ENCODE measurements at places on chromosomes 1 and 21.

DNA sequence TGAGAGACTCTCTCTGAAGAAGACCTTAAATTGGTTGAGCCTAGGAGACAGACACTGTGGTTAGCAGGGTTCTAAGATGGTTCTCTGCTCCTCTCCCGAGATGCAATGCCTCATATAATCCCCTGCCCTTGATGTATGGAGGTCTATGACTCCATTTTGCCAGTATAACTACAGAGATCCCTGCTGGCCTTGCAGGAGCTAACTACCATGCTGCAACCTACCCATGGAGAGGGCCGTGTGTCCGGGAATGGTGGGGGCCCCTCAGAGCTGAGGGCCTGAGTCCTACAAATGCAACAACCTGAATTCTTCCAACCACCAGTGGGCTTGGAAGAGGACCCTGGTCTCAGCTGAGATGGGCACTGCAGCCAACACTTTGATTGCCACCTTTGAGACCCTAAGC is 388.0 kb downstream of the SETD4 start:
- no peak for DNase-seq

- peak; percentile 33 for DNase-seq
Observed at GRCh38 chr1:192516776-192517297, 58.7 kb upstream of the RGS1 start.

DNA sequence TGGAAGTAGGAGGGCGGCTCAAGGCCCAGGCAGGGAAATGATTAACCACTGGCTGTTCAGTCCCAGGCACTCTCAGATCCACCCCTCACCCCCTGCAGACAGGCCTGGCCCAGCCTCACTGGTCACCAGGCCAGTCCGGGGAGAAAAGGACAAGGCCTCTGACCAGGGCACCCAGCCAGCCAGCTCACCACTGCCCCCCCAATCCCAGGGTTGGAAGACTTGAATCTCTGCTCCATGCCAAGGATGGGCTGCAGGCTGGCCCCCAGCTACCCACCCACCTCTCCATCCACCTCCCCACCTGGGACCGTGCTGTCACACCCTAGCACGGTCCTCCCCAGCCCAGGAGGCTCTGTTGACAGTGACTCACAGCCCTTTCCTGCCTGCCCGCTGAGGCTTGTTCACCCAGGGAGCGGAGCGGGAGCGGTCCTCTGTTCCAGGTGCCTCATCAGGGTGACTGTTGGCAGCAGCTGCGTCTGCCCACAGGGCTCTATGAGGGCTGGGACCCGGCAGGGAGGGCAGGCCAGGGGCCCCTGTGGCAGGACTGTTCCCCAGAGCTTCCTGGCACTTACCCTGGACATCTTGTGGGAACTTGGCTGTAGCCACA is 2.2 kb downstream of the LAD1 start:
- no peak for DNase-seq

DNA sequence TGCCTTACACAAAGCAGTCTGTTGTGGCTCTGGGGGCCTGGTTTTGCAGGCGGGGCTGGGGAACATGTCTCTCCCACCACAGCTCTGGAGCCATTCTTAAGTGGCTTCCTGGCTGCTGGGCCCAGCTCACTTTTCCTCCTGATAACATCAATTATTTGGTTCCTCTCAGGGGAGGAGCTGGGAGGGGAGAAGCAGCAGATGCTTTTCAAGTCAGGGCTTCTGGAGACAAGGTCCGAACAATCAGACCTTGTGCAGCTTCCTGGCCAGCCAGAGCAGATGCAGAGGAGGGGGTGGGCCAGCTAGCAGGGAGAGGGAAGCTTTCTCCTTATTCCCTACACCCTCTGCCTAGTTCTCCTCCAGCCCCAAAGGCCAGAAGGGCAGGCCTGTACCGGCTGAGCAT is 3.7 kb upstream of the PAQR6 start:
- no peak for DNase-seq

GRCh38 chr1:201898992-201899391 is 10.3 kb downstream of the SHISA4 start:
- no peak for DNase-seq

DNA sequence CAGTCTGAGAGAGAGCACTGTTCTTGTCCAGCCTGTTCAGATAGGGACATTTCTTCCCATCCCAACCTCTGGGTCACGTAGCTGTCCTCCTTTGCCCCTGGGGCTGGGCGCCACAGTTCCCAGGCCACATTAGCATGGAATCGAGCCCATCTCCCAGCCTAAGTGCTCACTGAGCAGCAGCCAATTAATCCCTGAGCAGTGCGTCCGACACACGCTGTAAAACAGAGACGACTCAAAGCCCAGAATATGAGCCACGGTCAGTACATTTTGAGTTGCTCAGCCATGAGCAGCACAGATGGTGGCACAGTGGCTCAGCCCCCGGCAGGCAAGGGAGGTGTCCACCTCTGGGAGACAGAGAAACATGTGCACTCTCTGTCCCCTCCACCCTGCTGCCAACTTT is 267.4 kb downstream of the NPHP4 start:
- no peak for DNase-seq

- peak; percentile 22 for DNase-seq
Observed at GRCh38 chr1:175208773-175209492, 16.4 kb upstream of the KIAA0040 start.

DNA sequence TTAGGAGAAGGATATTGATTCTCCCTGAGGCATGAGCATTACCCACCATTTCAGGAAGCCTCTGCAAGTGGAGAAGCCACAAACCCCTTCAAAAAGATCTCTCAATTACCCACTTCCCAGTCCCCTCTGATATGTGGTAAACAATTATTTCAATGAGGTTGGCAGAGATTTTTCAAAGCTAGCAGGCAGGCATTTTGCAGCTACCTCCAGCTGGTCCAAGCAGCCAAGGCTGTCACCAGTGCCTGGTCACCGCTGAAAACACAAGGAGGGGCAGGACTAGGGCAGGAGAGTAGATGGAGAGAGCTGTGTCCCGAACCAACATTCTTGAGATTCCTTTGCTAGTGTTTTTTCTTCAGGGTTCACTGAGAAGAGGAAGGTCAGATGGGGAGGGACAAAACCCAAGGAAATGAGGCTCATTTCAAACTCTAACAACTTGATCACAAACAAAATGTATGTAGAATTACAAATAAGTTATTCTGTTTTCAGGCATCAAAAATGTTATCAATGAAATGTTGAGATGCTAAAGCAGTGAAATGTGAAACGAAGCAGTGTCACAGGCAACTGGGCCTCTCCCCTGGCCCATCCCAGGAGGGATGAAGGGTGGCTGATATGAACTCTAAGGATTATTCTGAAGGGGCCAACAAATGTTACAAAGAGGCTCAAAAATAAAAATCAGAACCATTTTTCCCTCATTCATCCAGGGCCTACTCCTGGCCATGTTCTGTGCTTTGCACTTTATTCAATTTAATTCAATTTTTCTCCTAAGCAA is 22.3 kb downstream of the APP start:
- DNase-seq, result no peak

DNA sequence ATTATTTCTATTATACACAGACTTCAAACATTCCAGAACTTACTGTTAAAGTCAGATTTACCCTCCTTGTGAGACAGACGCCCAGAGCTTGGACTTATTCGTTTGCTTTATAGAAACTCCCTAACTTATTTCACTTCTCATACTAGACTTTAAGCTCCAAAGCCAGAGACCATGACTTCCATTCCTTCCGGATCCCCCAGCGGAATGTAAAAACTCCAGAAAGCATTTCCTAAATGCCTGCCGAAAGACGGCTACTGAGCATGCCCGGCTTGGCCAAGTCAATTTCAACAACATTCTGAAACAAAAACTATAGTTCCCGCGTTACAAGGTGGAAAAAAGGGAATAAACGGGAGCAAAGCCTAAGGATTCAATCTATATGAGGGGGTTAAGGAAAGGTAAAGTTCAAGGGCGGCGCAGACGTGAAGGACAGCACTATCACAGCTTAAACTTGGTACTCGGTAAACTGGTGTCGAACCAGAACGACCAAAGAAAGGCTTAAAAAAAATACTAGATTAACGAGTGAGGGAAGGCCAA is 1.1 kb downstream of the USP48 start:
- no peak for DNase-seq

- DNase-seq, result no peak
Observed at GRCh38 chr1:96520579-96520947, 201.0 kb upstream of the PTBP2 start.

GRCh38 chr1:51268634-51269033 is 32.6 kb downstream of the RNF11 start:
- DNase-seq, result no peak

- DNase-seq, result no peak
Observed at GRCh38 chr1:31704271-31705079, 658 bp upstream of the COL16A1 start.

DNA sequence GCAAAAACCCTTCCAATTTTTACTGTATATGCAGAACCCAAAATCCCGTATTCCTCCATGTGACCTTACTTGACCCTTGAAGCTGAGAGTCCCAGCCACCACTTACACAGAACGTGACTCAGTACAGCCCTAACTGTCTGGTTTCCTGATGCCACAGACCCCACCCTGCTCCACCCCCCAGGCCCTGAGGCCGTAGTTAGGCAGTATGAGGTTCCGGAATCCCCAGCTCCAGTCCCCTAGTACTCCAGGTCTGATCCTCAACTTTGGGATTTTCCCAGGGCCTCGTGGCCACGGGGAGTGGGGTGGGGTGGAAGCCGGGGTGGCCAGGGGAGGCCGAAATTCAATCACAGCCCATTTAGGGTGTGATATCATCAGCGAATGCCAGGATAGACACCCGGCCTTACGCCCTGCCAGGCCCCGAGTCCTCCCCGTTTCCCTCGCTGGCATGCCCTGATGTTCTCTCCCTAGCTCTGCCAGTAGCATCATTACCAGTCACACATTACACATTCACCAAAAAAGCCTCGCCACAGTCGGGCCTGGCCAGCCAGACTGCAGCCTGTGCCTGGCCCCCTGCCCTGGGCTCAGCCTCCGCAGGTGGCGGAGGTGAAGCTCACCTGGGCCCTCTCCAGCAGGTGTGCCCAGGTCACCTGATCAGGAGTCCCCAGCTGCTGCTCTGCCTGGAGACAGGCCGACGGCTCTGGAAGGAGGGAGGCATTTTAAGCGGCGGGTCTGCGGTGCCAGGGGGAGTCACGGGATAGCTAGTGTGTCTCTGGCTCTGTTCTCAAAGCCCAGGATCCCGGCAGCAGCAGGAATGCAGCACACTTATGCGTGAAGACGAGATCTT is 70.8 kb downstream of the SCCPDH start:
- no peak for DNase-seq

DNA sequence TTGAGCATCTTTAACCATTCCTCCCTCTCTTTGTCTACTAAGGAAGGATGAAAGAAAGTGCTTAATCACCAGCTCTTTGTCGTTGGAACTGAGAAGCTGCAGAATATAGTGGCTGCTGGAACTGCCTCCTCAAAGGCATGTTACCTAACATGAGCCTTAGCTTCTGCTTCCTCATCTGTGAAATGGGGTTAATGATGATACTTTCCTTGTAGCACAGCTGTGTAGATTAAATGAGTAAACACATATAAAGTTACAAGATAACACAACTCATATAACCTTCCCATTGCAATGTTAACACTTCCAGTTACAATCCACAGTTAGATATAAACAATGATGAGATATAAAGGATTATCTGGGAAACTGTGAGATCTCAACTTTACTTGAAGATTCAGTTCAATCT is 48.4 kb upstream of the ZNF326 start:
- no peak for DNase-seq

GRCh38 chr1:57164584-57164983 is 198.8 kb upstream of the C8B start:
- no peak for DNase-seq

DNA sequence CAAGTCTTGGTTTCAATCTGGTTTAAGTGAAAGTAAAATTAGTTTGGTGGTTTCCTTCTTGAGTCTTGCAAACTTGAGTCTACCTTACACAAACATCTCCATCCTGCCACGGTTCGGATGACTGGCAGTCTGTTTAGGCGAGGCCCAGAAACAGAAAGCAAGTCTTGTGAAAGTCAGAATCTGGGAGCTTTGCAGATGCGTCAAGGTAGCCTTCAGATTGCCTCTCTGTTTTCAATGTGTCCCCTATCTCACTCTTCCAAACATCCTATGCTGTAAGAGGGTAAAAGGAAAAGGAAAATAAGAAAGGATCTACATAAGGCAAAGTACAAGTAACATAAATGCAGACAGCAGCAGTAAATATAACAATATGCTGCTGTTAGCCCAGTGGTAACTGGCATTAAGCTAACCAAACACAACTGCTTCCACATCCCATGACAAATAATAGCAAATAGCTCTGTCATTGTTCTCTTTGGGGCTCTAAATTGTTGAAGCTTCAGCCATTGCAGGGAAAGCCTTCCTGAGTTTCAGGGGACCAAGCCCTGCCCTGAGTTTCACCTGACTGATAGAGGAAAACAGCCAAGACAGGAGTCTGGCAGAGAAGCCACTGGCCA is 26.2 kb upstream of the C1orf105 start:
- DNase-seq, result peak; percentile 30

GRCh38 chr1:115989699-115990098 is 13.4 kb downstream of the SLC22A15 start:
- no peak for DNase-seq

GRCh38 chr1:1666526-1666925 is 7.7 kb upstream of the CDK11B start:
- DNase-seq, result no peak

GRCh38 chr1:22635436-22635835 is 992 bp upstream of the C1QA start:
- no peak for DNase-seq

GRCh38 chr1:33231166-33231565 is 25.1 kb upstream of the ZNF362 start:
- DNase-seq, result no peak

GRCh38 chr1:218468711-218469110 is 123.6 kb downstream of the TGFB2 start:
- no peak for DNase-seq

GRCh38 chr21:21530680-21531079 is 532.5 kb downstream of the NCAM2 start:
- no peak for DNase-seq

DNA sequence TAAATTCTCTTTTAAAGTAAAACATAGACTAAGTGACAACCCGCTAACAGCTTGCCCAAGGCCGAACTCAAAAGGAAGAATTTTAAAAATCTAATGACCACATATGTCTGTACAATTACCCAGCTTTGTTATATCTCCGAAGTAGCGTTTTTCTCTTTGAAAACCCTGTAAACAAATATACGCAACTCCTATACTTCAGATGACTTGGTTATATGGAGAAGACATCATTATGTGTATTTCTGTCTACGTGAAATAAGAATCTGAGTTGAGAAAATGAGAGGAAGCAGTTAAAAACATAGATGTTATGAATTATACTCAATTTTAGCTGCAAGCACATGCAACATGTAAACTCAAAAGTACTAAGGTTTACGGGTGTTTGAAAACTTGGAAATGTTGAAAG is 2.0 kb downstream of the PBX1 start:
- DNase-seq, result no peak

Data from T-helper 9 cell (primary cell).